EH (cell line): ENCODE measurements at places on chromosomes 5 and 9.

DNA sequence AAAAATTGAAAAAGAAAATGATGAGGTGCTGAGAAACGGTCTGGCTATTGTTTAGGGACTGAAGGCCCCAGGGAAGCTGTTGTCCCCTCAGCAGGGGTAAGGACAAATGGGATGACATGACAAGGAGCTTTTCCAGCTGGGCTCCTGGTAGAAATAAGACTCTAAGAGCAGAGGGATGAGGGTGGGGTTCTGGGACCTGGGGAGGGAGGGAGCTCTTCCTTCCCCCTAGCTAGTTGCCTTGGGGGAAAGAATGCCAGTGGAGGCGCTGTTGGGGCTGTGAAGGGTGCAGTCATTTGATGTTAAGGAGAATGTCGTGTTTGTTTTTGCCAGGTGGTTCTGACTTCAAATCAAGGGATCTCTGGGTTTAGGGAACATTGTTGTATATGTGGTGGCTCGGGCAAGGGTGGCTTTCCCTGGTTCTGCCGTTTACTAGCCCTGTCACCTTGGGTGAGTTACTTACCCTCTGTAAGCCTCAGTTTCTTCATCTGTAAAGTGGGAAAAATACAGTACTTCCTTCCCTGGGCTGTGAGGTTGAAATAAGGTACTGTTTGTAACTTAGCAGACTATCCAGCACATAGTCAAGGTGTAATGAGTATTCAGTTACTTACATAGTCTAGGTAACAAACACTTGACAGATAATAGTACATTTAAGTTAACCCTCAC lies 47.8 kb downstream of the WWC1 start:
- DNase-seq, result no peak

GRCh38 chr9:95584176-95584575 lies 67.4 kb upstream of the PTCH1 start:
- DNase-seq, result no peak

DNA sequence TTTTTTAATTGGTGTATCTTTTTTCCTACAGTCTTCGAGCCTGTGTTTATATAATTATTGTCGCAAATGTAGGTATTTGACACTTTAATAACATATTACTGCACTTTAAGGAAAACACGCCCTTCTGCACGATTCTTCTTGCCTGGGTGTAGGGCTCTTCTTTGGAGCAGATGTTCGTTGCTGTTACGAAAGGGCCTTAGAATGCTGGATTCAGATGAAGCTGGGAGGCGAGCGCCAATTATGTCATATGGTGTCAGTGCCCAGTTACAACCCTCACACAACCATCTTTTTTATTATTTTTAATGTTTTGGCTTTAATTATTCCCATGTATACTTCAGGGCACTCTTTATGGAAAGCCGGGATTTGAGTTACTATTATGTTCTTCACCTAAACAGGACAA lies 553.0 kb downstream of the EBF1 start:
- no peak for DNase-seq

- no peak for DNase-seq
Observed at GRCh38 chr5:109964136-109964535, 274.4 kb downstream of the MAN2A1 start.

- no peak for DNase-seq
Observed at GRCh38 chr5:140328036-140328764, 18.2 kb downstream of the HBEGF start.

GRCh38 chr5:36724467-36725332 lies 118.3 kb downstream of the SLC1A3 start:
- DNase-seq, result peak; percentile 16

DNA sequence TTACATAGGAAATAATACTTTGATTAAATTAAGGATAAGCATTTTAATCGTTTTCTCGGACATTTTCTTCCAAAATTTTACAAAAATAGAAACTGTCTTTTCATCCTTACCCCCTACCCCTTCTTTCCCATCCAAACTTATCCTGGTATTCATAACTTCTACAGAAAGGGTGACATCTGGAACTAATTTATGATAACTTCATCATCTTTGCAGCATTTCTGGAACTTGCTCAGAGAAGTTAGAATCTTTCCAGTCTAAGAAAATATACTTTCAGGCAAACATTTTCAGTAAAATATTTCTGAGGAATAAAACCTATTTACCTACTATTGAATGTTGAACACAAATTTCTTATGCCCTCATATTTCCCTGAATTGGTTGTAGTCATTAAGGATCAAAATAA lies 309.0 kb downstream of the MAN2A1 start:
- no peak for DNase-seq
